ENCODE measurements at places on chromosomes 5 and 9. TPM values are rescaled to one million over a fixed set of nuclear protein-coding genes. Genes with fewer than 3 reads are reported as not detected.

The PRRT1B gene
- total RNA-seq = not detected

DNA sequence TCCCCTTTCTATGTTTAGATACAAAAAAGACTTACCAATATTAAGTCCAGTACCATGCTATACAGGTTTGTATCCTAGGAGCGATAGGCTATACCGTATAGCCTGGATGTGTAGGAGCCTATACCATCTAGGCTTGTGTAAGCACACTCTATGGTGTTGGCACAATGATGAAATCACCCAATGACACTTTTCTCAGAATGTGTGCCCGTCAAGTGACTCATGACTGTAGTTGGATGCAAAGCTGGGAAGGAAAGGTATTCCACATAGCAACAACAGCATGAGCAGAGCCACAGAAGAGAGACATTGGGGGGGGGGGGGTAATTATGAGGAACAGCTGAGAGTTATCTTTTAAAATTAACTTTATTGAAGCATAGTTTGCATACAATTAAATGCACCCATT lies 63.2 kb downstream of the TTLL11 start:
- no peak for DNase-seq

DNA sequence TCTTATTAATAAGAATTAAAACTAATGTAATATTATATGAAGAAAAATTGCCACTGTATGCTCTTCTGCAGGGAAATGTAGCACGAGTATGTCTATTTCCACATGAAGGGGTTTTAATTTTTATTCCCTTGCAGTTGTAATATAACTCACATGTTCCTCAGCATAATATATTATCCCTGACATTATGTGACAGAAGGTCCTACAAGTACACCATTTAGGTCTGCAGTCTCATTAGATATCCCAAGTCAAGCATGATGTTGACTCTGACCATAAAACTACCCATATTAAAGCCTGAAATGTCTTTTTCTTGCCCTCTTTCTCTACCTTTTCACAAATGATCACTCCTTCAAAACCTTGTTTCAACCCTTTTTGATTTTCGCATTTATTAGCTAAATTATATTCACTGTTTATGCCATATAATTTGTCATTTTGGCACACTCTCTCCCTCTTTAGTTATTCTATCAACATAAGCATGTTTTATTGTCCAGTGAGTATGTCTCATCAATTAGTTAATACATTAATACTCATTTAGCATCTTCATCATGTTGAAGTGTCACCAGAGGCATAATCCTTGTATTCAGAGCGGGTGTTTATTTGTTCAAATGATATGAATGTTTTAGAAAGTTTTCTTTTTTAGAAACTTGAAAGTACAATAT lies 532.8 kb downstream of the MAT2B start:
- DNase-seq = no peak

DNA sequence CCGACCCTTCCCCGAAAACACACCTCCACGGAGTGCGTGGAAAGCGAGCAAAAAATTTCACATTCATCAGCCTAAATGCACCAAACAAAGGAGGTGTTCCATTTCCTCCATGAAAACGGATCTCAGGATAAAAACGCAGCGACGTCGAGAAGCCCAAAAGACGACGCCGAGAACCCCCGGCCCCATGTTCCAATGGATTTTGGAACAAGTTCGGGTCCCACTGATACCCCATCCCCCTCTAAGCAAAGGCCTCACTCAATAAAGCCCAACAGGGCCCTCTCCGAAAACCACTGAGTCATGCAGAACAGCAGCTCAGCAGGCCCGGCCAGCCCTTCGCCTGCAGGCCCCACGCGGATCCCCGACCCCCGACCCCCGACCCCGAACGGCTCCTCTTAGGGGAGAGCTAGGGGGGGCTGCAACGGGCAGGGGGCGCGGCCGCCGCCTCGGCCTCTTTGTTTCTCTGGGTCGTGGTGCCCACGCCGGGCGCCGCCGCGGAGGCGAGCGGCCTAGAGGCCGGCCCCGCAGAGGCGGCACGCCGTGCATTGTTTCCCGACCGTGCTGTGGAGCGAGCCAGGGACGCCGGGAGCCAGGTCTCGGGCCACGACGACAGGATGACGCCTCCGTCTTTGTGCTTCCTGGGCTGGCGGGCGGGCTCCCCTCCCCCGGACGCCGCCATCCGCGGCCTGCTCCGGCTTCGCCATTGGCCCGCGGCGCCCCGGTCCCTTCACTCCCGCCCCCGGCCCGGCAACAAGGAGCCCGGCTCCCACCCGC lies 915 bp downstream of the ZFAND5 start:
- peak; percentile 89 for DNase-seq

DNA sequence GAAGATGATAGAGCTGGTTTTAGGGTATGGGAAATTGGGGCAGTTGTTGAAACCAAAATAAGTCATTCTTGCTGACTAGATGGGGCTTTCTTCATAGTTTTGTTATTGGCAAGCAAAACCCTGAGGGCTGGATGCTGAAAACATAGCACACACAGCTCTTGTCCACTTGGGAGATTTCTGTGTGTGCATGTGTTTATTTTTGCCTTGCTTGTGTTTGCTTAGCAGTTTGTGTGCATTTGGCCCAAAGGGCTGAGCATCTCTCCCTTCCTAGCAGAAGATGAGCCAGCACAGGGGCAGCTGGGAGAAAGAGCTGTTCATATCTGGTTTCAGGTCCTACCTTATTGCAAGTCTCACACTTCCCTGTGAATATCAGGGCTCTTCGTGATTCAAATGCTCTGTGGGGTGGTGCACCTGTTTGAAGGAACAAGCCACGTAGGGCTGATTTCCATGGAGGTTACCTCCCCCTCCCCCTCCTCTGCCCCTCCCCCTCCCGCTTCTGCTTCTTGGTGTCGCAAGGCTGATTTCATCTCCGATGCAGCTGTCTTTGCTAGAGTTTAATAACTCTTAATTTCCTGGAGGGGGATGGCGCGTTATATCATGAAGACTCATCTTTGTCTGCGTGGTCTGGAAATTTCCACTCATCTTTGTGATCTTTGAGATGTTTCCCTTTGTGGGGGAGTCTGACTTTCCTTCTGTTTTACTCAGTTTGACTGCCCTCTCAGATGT lies 296.5 kb downstream of the ARHGAP26 start:
- DNase-seq = no peak

GRCh38 chr9:6757132-6757455 lies 679 bp upstream of the KDM4C start:
- DNase-seq = no peak

DNA sequence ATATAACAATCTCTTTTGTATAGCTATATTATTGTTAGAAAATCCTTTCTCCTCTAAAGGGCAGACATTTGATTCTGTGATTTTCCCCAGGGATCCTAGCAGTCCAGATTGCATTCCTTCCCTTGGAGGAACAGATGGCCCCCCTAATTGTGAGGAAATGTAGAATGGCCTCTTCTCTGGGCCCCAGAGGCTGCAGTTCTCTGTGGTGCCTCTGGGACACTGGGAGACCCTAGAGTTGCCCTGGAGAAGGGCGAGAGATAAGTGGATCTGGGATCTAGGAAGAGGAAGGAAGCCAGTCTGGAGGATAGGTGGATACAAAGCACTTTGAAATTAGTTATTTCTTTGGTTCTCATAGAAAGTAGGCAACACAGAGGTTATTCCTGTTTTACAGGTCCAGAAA lies 1.9 kb upstream of the HINT2 start:
- DNase-seq = no peak

The OLFM1 gene
- total RNA-seq = under 0.01 TPM

Data from osteoblast (primary cell).